Anterior cingulate cortex (tissue), 58 donors: ENCODE measurements at places on chromosomes 3 and 15.

GRCh38 chr3:22585504-22585903 lies 617.6 kb upstream of the UBE2E2 start:
- DNase-seq: no peak

- DNase-seq: no peak
Measured at GRCh38 chr15:53305554-53305953, 453.9 kb downstream of the WDR72 start.

DNA sequence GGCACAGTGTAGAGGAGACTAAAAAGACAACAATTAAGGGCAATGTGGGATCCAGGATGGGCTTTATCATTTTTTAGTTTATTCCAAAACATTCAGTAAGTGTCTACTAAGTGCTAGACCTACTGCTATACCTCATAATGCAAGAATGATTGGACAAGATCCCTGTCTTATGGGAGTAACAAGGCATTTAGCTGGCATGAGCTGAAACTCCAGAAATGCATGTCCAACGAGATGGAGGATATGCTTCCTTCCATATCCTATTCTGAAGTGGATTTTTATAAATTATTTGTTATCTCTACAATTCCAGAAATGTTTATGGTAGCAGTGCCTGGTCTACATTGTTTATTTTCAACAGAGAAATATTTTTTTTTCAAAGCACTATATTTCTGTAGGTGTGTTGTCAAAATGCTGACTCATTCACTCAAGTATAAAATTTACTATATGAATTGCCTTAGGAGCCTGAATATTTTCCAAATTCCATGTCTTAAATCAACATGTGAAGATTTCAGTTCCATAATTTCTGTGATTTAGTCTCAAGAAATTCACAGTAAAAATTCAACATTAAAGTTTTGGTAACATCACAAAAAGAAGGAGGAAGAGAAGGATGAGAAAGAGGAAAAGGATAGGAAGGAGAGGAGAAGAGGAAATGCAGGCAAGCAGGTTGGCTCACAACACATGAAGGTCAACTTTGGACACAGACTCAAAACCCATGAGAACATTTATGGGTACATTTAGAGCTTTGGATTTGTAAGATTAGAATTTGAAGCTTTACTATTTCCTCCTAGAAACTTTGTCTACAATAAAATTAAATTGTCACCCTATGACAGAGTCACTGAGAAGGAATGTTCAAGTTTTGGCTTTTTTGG lies 88.6 kb downstream of the P3H2 start:
- DNase-seq: no peak

GRCh38 chr15:82832601-82833361 lies 23.4 kb downstream of the WHAMM start:
- DNase-seq: no peak

GRCh38 chr3:112381673-112382542 lies 49.0 kb downstream of the CD200 start:
- no peak for DNase-seq

DNA sequence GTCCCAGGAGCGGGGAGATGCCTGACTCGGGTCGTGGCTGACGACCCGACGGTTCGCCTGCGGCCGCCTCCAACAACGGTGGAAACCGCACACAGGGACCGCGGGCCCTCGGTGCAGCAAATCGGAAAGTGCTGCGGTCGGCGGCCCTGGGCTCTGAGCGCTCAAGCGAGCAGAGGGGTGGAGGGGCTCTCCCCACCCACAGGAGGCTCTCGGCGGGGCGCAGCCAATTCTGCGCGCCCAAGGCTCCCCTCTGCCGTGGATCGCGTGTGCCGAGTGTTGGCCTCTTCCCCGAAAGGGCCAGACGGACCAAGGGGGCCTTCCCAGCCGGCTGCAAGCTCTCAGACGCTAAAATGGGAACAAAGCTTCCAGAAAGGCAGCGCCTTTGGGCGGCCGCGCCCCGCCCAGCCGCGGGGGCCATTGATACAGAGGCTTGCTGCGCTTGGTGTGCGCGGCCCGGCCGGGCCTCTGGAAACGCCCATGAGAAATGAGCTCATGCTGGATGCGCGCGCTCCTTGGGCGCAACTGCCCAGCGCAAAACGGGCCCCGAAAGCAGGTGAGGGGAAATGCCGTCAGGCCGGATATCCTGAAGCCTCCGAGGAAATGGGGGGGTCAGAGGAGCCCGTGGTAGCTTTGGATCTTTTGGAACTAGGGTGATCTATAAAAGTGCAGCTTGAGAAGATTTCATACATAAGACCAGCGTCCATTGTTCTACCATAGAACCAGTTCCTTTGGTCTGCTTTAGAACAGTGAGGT lies 1.2 kb upstream of the GSK3B start:
- DNase-seq: peak; percentile 85

GRCh38 chr3:155037508-155038202 lies 42.5 kb upstream of the MME start:
- no peak for DNase-seq

DNA sequence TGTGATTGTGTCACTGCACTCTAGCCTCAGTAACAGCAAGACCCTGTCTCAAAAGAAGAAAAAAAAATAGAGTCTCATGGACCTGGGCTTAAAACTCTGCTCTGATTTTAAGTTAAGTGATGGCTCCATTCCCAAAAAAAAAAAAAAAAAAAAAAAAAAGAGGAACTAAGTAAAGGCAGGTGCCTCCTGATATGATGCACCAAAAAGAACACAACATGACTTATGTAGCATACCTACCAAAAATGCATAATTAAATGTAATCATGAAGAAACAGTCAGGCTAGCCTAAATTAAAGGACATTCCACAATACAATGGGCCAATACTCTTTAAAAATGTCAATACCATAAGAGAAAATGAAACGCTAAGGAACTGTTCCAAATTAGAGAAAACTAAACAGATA lies 5.4 kb upstream of the IREB2 start:
- no peak for DNase-seq

GRCh38 chr3:197283045-197283444 lies 15.4 kb downstream of the DLG1 start:
- no peak for DNase-seq

DNA sequence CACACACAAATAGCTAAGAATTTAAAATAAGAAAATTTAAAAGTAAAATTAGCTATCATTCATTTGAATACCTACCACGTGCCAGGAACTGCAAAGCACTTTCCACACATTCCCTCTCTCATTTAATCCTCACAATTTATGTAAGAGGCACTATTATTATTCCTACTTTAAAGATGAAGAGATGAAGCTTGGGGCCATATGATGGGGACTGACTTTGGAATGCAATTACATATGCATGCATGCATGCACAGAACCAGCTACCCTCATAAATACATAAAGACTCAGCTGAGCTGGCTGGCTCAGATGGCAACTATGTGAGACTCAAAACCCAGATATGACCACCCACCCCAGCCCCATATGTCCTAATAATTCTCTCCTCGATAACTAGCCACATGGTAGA lies 31.7 kb upstream of the THUMPD3 start:
- DNase-seq: no peak

GRCh38 chr3:132710311-132710710 lies 11.9 kb downstream of the NPHP3 start:
- no peak for DNase-seq

GRCh38 chr15:41048852-41049251 lies 67.2 kb downstream of the INO80 start:
- no peak for DNase-seq

- DNase-seq: no peak
Measured at GRCh38 chr15:90035095-90035839, 34.1 kb downstream of the ZNF710 start.

DNA sequence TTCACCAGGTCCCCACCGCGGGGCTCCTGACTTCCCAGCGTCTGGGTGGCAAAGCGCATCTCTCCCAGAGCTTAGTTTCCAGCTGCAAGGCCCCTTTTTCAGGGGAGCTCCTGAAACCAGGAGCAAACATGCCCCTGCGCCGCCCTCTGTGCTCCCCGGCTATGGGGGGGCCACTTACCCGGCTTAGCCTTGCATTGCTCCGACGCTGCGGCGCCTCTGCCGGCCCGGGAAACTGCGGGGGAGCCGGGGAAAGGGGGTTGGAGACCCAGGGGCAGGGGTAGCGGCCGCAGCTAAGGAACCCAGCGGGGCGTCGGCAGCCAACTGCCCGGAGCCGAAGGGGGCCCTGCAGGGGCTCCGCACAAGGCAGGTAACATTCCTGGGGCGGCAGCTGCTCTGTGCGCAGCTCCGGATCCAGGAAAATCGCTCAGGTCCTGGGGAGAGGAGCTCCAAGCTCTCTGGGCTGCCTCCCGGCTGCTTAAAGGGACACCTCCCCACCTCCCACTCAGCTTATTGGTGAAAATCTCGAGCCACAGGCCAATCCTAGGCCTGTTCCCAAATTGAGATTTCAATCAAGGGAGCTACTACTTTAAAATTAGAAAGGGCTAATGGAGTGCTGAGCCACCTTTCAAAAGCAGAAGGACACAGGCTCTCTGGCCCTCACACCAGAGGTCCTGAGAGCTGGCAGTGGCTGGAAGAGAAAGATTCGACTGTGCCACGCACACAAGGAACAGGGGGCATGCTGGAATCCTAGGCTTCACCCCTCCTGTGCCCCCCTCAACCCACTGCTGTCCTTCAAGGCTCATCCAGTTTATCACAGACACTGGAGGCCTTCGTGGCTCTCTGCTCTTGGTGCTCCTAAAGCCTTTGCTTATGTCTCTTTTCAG lies 42.7 kb upstream of the PRICKLE2 start:
- peak; percentile 22 for DNase-seq

DNA sequence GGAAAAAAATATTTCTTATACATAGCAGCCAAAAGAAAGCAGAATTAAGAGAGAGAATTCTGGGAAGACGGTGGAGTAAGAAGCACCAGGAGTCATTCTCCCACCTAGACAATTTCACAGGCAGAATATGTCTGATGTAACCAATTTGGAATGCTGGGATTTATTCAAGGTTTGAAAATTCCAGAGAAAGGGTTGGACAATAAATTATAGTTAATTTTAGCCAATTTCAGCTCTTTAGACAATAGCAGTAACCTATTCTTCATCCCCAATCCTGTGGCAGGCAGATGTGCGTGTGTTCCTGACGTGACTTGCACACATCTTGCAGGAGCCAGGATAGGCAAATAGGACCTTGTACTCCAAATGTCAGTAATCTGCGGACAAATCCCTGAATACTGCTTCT lies 541.0 kb upstream of the NAALADL2 start:
- no peak for DNase-seq

DNA sequence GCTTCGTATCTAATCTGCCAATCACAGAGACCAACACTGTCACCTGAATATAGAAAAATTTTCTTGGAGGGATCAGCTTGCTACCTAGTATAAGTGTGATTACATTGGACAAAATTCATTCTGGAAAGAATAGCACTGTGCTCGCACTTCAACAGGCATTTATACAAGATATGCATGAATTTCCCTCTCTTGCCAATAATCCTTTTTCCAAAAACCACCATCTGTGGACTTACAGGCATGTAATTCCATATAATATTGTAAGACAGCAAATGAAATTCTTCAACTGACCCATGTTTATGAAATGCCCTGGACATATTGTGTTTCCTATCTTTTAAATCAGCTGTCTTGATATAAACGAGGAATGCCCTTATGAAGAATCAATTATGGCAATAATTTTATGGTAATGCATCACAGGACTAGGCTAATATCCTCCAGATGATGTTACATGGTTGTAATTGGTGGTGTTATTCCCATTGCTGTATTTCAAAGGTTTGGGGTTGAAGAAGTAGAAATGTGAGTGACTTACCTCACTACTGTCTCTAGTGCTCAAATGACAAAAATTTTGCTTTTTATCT lies 861.4 kb upstream of the NECTIN3 start:
- DNase-seq: no peak

DNA sequence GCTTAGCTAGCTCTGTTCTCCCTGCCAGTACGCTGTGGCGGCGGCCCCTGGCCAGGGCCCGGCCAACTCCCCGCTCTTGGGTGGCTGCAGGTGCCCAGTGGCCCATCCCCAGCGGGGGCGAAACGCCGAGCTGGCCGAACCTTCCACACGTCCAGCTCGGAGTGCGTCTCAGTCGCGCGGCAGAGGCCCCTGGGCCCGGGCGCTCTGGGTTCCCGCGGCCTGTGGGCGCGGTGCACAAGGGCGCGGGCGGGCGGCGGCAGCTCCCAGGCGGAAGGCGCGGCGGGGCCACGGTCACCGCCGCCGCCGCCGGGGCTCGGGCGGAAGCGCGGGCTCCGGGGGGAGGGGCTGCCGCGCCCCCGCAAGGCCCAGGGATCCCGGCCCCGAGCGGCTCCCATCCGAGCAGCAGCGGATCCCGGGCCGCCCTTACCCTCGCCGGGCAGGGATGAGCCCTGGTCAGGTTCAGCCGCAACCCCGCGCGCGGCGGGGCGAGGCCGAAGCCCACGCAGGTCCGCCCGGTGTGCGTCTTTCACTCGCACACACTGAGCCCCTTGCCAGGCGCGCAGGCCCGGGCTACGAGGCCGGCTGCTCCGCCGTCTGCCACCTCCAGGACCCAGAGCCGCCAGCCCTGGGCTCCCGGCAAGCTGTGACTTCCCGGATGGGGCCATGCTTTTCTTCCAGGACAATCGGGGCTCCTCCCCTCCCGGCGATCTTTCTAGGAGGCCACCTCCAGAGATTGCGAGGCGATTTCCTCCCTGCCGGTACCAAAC lies 54.2 kb downstream of the CCDC54 start:
- peak; percentile 60 for DNase-seq

- no peak for DNase-seq
Measured at GRCh38 chr3:134822090-134822489, 27.0 kb downstream of the EPHB1 start.

- no peak for DNase-seq
Measured at GRCh38 chr3:73603762-73604171, 21.0 kb downstream of the PDZRN3 start.

GRCh38 chr3:12317914-12318313 lies 29.0 kb downstream of the PPARG start:
- DNase-seq: no peak

DNA sequence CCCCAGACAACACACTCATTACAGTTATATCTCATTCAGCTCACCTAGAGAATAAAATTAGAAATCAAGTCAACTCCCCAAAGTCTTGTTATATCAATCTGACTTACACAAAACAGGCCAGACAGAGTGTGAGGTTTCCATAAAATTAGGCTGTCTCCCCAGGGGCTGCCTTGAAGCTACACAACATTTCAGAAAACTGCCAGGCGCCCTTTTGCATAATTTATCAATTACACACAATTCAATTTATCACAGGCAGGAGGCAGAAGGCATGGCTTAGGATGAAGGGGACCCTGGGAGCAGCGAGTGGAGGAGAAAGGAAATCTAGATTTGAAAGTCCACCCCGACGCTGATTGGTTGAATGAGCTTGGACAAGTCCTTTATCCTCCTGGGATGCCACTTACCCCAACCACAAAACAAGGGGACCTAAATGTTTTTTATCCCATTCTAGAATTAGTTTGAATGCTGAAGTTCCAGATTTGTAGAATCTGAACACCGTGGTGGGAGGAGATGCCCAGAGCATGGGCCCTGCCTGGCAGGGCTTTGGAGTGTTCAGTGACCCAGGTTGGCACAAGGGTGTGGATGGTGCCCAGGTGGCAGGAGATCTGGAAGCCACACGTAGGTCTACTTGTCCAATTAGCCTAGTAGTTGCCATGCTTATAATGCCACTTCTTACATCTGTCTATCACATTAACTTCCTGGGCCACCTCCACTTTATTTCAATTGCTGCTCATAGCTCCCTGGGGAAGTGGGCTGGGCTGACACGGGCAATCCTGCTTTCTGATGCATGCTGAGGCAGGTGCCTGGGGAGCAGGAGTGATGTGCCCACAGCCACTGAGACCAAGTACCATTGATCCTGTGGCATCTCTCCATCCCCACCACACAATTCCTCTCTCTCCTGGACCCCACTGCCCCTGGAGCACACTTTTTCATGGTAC lies 119.8 kb upstream of the TLE3 start:
- no peak for DNase-seq
